ENCODE measurements at places on chromosomes 16 and 17.

DNA sequence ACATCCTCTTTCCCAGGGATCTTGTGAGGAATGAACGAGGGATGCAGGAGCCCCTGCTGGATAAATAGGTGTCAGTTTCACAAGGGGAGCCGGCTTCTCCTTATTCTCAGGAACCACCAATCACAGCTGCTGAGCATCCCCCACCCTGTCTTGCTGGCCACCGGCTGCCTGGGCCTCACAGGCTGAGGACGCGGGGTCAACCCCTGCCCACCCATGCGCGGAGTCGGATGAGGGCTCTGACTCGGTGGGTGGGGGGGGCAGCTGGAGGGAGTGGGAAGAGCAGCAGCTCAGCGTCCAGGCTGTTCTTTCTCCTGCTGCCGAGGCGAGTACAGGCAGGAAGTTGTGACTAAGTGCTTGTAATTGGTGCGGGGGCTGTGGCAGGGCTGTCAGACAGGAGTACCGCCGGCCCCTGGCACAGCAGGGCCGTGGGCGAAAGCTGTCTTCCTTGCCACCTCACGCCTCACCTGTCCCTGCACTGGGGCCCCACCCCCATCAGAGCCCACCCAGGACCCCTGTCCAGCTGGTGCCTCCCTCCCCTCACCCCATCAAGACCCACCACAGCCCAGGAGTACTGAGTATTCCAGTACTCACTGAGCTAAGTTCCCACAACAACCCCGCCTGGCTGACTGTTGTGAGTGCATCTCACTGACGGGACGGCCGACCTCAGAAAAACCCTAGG lies 11.0 kb upstream of the DPEP1 start:
- no peak for DNase-seq

- no peak for DNase-seq
Measured at GRCh38 chr17:57210224-57210553, 46.1 kb upstream of the MSI2 start.

DNA sequence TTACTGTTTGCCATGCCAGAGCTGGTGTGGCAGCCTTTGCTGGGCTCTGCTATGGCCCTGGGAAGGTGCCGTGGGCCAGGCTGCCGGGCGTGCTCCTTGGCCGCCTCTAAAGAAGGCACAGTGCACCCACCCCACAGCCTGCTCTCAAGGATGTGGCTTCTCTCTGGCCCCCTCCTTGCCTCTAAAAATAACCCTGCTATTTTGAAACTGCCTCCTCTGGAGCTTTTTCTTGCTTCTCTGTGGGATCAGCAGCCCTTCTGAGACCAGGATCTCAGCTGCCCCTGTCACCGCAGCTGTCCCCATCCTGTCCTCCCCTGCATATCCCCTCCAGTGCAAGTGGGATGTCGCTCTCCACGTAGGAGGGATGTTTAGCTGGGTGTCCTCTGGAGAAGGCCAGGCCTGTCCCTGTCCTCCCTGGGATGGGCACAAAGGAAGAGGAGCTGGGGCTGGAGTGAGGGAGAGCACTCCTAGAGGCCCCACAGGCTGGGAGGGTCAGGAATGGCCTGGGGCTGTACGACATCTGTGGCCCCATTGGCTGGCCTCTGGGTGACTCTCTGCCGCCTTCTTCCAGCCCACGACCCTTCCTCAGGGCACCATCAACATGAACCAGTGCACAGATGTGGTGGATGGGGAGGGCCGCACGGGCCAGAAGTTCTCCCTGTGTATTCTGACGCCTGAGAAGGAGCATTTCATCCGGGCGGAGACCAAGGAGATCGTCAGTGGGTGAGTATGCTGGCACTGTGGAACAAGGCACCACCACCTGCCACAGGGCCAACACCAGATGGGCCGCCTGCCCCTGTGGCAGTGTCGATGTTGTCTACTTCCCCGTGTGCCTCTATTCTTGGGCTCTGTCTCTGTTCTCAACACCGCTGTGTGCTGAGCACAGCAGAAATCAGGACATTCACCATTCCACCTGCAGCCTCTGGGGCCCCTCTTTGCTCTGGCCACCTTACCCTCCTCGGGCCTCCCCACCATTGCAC lies 79.7 kb downstream of the PLD6 start:
- no peak for DNase-seq

GRCh38 chr17:56047331-56047730 lies 105.9 kb upstream of the ANKFN1 start:
- no peak for DNase-seq

DNA sequence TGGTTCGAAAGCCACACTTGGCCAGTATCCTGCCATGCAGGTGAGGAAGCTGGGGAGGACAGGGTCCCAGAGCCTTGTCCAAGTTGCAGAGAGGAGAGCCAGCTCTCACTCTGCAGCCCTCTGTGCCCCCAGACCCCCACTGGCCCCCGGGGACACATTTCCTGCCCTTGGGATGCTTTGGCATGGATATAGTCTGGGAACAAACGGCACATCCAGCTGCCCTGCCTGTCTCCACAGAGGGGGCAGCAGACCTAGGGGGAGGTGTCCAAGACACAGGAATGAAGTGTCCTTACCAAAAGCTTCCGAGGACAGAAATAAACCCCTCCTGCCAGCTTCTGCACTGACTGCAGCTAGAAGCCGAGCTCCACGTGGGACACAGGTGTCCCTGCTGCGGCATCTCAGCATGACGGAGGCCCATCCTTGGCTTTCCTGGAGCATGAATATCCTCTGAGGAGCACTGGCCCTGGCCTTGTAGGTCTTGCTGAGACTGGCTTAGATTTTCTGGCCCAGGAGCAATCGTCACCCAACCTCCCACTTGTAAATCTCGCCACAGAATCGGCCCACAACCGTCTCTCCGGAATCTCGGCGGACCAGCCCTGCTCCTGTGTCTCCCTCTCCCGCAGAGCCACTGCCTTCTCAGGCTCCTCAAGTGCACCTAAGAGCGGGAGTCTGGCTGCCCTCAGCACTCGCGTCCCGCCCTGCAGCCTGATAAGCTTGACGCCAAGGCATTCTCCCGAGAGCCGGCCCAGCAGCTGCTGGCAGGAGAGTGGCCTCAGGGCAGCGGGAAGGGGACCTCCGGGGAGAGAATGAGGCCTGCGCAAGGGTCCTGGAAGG lies 1.1 kb upstream of the CAPN15 start:
- DNase-seq = no peak

GRCh38 chr17:4318596-4318995 lies 47.9 kb downstream of the UBE2G1 start:
- no peak for DNase-seq

GRCh38 chr16:27169511-27170071 lies 33.7 kb upstream of the KDM8 start:
- no peak for DNase-seq
